Stimulated activated CD8-positive, alpha-beta memory T cell treated with anti-CD3 and anti-CD28 coated beads, Interleukin-4, amount 100 ng/mL, for 1 hour (primary cell): ENCODE measurements at places on chromosomes 2 and 18.

DNA sequence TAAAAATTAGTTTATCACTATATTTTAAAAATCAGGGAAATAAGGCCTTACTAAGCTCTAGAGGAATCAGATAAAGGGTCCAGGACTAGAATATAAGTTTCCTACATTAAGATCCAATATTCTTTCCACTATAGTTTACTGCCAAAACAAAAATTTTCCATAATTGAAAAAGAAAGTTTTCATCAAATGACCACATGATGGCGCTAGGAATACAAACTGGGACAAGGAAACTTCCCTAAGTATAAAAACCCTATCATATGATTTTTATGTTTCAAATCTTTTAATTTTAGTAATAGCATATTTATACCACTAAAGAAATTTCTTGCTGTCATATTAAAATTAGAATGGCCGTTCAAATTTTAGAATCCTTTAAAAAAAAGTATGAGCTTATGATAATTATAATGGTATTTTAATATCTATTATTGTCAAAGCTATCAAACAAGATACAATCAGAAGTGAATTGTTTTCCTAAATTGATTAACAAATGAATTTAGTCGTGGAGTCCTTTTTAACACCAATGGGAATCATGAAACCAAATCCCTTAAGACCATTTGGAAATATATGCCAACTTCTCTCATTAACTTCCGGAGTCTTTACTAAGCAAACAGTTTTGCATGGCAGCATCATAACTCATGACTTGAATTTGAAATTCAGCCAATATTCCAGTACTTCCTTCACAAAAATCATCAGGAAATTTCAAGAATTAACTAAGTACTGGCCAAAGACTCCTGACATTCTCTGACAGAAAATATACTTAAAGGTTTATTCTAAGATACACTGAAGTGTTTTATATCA, 70.3 kb downstream of the SCN1A start:
- no peak for DNase-seq

- DNase-seq: no peak
Observed at GRCh38 chr2:134124047-134124753, 129.7 kb upstream of the MGAT5 start.

DNA sequence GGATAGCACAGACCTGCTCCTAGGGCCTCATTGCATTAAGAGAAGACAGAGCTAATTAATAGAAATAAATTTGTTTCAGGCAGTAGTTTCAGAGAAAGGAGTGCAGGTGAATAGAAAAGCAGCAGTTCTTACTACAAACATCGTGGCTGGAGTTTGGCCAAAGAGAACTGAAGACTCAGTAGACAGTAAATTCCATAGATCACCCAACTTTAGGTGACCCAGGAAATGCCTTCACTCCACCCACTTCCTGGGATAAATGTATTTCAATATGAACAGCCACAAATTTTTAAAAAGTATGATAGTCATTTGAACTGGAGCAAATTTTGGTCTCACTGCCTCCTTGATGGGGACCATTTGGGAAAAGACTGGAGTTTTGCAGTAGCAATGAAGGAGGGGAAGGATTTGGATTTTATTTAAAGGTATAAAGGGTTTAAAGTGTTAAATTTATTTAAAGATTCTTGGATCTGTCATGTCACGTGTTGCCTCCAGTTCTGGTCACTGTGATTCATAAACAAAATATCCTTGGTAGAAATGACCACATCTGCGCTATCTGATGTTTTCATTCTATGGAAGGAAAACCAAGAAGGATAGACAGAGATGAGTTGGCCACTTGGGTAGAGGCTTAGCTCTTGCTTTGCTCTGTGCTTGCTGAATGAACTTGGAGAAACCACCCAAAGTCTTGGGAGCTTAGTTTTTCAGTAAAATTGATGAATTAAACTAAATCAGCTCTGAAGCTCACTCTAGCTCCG, 390.2 kb downstream of the THSD7B start:
- no peak for DNase-seq

DNA sequence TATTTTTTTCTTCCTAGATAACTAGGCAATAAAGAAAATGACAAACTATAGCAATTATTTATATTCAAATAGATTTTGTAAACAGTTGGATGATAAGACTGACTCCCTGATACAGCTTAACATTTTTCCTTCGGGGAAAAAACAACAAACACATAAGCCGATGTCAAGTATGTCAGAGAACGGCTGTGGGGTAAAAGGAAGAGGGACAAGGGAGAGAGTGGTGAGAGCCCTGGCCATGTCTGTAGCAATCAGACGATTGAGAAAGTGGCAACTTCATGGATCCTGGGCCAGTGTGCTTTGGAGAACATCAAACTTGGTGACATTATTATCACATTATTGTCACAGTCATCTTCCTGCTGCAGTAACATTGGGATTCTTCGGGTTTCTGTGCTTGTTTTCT, 65.2 kb downstream of the RNF144A start:
- no peak for DNase-seq

DNA sequence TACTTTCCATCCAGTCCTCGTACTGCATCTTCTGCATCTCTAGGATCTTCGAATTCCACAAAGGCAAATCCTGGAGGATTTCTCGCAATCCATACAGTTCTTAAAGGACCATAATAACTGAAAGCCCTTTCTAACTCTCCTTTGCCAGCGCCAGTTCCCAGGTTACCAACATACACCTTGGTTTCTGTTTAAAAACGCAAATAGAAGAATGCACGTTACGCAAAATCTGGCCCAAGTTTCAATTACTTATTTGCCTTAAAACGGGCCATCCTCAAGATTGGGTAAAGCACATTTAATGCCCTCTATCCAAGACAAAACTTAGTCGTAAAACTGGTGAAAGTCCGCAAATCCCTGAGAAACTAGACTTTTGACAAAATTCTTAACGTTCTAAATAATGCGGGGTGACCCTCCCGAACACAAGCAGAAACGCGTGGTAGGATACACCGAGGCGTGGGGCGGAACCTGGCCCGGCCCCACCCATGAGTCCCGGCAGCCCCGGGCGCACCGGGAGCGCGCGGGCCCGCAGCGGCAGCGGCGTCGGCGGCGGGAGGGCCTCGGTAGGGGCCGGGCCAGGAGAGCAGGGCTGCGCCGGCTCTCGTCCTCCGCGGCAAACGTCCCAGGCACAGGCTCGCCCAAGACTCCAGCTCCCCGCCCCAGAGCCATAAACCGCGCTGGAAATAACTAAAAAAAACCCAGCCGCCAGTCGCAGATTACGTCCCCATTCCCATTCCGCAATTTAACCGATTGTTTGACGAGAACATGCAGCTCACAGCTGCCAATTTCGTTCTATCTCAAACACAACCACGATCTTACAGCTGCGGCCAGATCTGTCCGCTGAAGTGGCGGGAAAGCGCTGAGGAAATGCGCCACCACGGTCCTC, 910 bp downstream of the SRSF7 start:
- peak; percentile 21 for DNase-seq

- no peak for DNase-seq
Observed at GRCh38 chr2:54880428-54880827, 157.0 kb downstream of the EML6 start.

- no peak for DNase-seq
Observed at GRCh38 chr18:74869904-74870863, 272.5 kb downstream of the ZNF407 start.

DNA sequence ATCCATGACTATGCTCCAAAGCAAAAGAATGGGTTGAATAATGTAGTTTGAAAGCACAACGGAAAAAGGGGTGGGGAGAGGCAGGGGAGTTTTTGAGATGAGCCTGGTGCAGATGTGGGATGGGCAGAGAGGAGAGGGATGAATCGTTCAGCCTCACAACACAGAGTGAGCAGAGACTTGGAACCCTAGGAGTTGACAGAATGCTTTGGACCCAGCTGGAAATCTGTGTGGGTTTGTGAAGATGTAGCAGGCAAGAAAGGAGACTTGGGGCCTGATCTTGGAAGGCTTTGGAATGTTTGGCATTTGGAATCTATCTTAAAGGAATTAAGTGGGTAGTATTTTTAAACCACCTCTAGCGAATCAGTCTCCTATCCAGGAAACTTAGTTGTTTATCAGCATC, 66.0 kb upstream of the KCTD1 start:
- DNase-seq: no peak

GRCh38 chr2:215361876-215362561, 50.2 kb downstream of the ATIC start:
- no peak for DNase-seq

- DNase-seq: no peak
Observed at GRCh38 chr2:48332286-48332685, 197.7 kb upstream of the STON1 start.

GRCh38 chr2:74081030-74081762, 66.5 kb downstream of the BOLA3 start:
- no peak for DNase-seq

GRCh38 chr2:121058852-121059558, 226.0 kb downstream of the TFCP2L1 start:
- no peak for DNase-seq

DNA sequence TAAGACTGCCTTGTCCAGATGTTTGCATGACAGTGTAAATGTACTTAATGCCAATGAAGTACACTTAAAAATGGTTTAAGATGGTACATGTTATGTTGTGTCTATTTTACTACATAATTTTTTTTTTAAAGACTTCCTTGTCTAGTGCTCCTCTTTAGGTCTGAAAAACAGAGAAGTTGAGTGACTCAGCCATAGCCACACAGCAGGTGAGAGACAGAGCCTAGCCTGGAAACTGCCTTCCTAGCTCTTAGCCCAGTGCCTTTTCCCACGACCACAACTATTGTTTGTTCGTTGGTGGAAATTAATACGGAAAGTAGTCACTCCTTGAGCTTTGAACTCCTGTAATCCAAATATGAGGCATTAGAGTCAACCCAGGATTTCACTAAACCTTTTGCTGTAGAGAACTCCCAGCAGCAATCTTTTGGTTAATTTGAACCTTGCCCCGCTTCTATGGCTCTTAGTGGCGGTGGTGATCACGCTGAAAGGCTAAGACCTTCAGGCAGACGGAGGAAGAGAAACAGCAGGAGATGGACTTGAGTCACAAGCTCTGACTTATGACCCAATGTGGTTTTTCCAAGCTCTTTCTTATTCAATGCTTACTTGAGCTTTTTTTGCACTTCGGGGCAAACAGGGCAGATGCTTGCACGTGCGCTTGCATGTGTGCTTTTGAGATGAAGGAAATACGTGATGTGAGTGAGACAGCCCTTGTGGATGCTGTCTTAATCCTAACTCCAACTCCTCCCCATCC, 21.2 kb downstream of the TRIB2 start:
- DNase-seq: no peak

DNA sequence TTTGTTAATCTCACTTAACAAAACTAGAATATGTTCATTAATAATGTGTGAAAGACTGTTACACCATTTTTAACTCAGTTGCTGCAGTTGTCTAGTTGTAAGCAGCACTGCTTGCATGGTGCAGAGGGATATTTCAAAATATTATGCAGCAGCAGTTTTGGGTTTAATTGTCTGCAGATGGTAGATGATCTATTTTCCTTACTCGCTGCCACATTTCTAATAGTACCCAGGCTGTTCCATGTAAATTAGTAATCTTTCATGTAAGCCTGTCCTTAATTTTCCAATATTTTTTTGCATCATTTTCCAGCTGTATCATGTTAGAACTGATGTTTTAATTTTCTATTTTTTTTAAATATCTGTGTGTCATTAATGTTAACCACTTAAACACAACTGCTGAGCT, 488.1 kb upstream of the RAB12 start:
- no peak for DNase-seq

DNA sequence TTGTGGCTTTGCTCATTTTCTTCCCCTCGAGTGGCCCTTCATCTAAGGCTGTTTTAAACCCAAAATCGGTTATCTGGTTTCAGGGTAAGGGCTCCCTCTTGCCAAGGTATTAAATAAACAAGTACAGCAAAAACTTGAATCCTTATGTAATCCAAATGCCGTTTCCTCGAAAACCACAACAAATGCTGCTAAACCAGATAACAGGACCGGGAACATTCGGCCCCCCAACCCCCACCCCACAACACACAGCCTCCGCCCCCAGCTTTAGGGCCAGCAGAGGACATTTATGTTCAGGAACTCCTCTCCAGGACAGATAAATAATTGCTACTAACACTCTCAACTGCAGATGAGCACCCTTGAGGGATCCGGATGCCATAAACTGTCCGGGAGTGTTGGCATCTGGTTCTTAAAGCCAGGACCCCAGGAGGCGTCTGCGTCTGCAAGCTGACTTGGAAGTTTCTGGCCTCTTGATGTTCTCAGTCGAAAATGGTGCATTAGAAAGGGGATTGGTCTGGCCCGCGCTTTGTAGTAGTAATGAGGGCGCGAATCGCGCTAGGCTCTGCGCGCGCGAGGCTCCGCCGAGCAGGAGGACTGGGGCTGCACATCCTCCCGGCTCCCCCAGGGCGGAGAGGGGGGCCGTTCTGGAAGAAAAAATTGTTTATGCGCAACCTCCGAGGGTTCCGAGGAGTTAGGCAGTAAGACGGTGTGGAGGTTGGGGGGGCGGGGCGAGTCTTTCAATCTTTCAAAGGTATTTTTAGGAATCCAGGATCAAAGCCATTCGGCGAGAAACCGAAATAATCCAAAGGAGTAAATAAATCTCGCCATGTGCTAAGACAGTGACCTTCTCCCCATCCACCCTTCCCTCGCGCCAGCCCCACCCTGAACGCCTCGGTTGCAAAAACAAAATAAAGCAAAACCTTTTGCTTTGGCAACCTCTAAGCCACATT, 3.9 kb upstream of the ID2 start:
- no peak for DNase-seq

- DNase-seq: no peak
Observed at GRCh38 chr2:172081221-172082022, 3.9 kb upstream of the DLX1 start.

DNA sequence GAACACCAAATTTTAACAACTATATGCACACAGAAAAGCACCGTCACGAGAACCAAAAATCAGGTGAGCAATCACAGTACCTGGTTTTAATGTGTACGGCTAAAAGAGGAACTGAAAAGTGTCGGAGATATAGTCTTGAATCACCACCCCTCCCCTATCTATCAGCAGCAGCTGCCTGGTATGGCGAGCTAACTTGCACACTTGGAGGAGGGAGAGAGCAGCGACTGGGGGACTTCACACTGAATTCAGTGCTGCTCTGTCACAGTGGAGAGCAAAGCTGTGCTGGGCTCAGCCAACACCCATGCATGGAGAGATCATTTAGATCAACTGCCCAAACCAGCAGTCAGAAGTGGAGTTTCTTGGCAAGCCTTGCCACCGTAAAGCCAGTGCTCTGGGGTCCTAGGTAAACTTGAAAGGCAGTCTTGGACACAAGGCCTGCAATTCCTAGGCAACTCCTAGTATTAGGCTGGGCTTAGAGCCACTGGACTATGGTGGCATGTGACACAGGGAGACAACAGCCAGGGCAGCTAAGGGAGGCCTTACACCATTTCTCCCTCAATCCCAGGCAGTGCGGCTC, 89.2 kb upstream of the CD226 start:
- DNase-seq: no peak
